ENCODE measurements at places on chromosomes 2 and 18.

GRCh38 chr2:144115739-144116291, 404.1 kb downstream of the ZEB2 start:
- DNase-seq = no peak

- no peak for DNase-seq
Measured at GRCh38 chr18:47865183-47865582, 65.3 kb downstream of the SMAD2 start.

- peak; percentile 24 for DNase-seq
Measured at GRCh38 chr2:168550670-168551069, 94.6 kb downstream of the CERS6 start.

DNA sequence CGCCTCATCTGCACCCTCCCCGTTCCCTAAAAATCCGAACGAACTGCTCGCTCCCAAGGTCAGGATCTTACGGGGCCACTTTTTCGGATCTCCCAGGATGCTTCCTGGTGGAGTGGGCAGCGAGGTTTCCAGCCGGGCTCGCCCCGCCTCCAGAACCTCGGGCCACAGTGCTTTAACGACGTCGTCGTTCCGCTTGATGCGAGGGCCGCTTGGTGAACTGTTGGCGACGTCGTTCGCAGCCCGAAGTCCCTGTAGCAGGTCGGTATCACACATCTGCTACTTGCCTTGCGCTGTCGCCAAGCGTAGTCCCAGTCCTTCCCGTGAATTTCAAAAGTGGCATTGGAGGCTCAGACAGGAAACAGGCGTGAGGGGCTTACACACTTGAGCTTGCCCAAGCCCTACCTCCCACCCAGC, 15.3 kb downstream of the EVX2 start:
- no peak for DNase-seq

DNA sequence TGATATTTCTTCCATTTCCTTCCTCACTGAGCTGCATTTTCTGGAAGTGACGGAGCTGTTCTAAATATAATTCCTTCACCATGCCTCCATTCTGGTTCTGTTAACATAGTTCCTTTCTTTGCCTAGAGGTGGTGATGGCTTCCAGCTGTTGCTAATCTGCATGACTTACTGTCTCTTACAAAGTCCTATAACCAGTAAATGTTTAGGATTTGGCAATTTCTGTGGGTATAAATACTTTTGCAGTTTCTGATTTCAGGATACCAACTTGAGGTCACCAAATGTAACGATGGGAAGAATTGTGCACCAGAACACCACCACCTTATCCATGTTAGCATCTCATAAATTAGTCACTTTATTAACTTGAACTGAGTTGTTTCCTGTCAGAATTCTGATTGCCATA, 101.7 kb upstream of the FN1 start:
- no peak for DNase-seq

GRCh38 chr2:231781798-231782726, 980 bp upstream of the PDE6D start:
- DNase-seq = peak; percentile 10

- DNase-seq = no peak
Measured at GRCh38 chr2:212146416-212146815, 392.2 kb downstream of the ERBB4 start.

GRCh38 chr2:201256082-201256481, 4.3 kb upstream of the CASP8 start:
- no peak for DNase-seq

- DNase-seq = no peak
Measured at GRCh38 chr2:45734952-45735351, 83.5 kb downstream of the PRKCE start.

DNA sequence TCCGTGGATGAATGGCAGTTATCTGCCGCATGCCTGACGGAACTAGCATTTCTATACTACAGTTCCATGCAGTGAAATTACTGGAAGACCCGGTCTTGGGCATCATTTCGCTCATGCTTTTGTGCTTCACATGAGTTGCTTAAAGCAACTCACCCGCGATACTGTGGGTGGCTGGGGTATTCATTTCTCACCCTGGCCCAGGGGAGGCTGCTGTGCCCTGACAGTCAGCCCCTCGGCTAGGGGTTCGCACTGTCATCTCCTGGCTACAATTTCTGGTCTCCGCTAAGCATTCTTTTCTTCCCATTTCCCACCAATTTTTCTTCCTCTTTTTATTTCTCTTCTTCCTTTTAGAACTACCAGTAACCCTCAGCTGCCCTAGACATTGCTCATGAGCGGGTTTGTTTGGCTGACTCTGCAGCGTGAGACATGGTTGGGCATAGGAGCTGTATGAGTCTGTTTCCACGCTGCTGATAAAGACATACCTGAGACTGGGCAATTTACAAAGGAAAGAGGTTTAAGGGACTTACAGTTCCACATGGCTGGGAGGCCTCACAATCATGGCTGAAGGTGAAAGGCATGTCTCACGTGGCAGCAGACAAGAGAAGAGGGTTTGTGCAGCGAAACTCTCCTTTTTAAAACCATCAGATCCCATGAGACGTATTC, 16.5 kb upstream of the CNDP2 start:
- DNase-seq = no peak

DNA sequence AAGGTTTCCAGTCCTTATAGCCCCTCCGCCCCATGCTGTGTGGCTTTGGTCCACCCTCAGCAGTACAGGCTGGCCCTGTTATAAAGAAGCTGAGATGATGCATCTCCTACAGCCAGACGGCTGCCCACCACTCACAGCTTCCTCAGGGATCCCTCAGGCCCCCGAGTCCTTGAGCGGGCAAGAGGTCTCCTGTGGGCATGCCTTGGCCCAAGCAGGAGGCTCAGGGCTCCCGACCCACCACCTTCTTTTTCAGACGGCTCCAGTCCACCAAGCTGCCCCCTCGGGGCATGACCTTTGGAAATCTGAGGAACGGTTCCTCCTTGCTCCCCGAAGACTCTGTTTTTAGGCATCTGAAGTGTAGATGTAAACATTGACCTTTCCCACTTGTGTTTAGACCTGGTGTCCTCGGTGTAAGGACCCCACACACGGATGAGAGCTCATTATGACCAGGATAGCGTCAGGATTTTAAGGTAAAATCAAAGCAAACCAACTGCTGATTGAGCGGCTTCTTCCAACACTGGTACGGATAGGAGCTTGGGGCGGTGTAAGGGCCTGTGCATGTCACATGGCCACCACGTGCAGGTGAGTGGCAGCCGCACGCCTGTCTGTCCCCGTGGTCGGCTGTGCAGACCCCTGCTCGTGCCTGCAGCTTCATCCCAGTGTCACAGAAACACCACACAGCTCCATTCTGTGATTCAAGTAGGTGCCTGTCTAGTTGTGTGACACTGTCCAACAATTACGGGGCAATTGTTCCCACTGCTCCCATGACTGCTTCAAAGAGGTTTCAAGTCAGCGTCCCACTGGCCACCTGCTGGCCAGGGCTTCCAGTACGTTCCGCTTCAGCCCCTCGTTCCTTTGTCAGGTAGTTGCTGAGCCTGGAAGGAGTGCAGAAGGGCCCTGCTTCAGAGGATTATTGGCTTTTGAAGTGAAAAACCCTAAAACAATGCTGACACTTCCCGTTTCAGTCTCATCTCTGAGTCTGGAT, 74.7 kb downstream of the NDUFA10 start:
- no peak for DNase-seq

- DNase-seq = no peak
Measured at GRCh38 chr2:181203916-181204315, 223.5 kb downstream of the UBE2E3 start.

DNA sequence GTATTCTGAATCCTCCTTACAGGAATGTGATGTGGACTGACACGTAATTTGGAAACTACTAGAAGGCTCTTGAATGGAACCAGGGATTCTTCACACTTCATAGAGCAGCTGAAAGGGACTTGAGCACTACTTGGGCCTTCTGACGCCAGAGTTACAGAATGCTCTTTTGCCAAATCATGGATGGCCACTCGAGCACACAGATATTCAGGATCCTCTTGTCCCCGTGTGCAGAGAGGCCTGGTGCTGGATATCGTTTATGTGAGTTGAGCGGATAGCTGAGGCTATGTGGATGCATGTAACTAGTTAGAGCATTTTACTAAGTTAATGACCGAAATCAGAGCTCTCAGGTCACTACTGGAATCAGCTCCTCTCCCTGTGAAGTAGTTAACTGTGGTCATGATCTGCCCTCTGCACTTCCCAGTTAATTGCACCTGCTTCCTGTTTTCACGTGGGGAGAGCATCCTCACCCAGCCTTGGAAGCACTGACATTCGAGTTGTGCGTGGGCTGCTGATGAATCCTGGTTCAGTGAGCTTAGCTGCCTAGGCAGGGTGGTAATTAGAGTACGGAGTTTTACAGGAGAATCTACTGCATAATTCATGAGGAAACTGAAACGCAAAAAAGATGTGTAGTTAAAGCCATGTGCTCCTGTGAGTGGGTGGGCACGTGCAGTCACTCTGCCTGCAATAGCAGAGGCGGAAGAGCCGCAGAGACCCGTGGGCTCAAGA, 5.2 kb upstream of the TPO start:
- DNase-seq = no peak

DNA sequence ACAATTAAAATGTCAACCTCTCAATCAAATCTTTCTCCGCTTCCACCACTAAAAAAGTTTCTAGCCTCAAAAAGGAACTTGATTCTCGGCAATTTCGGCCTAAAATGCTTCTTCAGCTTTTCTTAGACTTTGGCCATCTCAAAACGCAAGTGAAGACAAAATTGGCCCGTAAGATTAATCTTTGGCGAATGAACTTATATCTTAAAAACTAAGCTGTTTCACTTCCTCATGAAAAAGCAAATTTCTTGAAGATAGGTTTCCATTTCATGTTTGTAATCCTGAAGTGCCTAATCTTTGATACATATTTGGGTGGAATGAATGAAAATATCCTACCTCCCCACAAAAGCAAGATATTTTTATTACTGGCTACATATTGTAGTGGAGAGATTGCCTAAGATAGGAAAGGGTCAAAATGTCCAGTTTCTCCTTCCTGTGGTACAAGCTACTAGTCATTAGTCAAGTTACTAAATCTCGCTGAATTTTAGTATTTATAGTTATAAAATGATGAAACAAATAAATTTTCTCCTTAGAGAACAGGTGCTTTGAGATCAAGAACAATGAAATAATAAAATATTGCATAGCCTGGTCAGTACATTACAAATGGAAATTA, 85.4 kb upstream of the ZEB2 start:
- no peak for DNase-seq

- DNase-seq = no peak
Measured at GRCh38 chr2:45283764-45284620, 274.7 kb upstream of the SIX2 start.

- no peak for DNase-seq
Measured at GRCh38 chr2:66782780-66783361, 347.9 kb downstream of the MEIS1 start.

- DNase-seq = no peak
Measured at GRCh38 chr2:239535413-239536144, 134.8 kb upstream of the HDAC4 start.

- no peak for DNase-seq
Measured at GRCh38 chr2:223123855-223124610, 72.0 kb downstream of the KCNE4 start.

DNA sequence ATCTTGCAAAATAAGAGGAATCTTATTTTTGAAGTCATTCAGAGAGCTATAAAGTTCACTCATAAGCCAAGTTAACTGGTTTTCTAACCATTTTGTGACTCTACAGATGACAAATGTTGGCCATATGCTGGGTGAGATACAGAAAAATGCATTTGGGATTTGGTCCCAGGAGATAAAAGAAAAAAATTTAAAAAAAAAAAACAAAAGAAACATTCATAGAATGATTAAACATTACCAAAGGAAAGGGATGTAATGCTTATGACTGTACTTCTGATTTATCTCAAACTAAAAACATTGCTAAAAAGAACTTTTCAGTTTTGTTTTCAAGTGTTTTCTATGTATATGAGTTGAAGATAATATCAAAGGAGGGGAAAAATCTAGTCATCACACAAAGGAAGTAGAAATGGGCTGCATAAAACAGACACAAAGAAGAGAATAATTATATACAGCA, 43.1 kb downstream of the PELI1 start:
- DNase-seq = no peak

GRCh38 chr2:145812165-145812554, 1292.2 kb upstream of the ZEB2 start:
- DNase-seq = no peak

DNA sequence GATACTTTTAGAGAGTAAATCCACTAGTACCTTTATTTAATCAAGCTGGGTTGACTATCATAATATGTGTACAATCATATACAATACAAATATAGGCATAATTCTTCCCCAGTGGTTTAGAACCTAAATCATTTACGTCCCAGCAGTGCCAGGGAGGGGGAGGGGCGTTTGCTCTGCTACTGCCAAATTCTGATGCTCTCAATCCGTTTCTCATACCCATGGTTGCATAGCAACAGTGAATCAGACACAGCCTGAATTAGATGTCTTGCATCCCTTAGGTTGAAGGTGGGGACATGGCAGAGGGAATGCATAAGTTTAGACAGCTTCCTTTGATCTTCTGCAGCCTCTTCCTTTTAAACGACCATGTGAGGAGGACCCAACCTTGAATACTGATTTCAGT, 135.4 kb downstream of the ABCA12 start:
- no peak for DNase-seq
